ENCODE measurements at places on chromosomes 4 and X.

- no peak for DNase-seq
Observed at GRCh38 chr4:3040452-3041191, 33.7 kb downstream of the HTT-AS start.

- peak; percentile 51 for DNase-seq
Observed at GRCh38 chrX:29617276-29617675, 598.1 kb upstream of the MAGEB2 start.

GRCh38 chrX:74925225-74926088 lies at the start of gene NEXMIF:
Gene NEXMIF (minus strand): TSS chrX:74925452.
- no peak for DNase-seq

- no peak for DNase-seq
Observed at GRCh38 chrX:32496671-32497070, 714.7 kb downstream of the DMD start.

- DNase-seq, result no peak
Observed at GRCh38 chr4:3403348-3403906, 38.3 kb upstream of the HGFAC start.

DNA sequence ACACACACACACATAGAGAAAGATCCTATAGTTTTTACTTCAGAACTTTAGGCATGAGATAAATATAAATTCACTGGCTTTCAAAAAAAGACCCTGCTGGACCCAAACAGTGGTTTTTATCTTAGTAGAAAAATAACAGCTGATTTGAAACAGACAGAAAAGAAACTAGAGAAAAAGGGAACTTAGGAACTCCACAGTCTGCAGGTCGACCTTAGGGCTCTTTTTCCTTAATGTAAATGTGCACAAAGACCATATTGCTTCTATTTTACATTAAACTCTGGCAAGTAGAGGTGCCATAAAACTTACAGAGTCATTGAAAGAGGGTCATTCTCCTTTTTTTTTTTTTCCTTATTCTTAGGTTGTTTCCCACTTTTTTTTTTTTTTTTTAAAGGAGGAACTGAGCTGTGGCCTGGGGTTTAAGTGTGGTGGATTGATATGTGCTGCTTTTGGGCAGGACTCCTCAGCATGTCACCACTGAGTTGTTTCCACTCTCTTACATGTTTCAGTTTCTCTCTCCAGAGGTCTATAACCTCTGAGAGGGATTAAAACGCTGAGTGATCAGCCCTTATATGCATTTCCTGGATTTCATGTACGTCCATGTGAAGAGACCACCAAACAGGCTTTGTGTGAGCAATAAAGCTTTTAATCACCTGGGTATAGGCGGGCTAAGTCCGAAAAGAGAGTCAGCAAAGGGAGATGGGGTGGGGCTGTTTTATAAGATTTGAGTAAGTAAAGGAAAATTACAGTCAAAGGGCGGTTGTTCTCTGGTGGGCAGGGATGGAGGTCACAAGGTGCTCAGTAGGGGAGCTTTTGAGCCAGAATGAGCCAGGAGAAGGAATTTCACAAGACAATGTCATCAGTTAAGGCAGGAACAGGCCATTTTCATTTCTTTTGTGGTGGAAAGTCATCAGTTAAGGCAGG lies 70.8 kb upstream of the PACRGL start:
- no peak for DNase-seq

- DNase-seq, result no peak
Observed at GRCh38 chrX:73401591-73402266, 45.1 kb upstream of the CDX4 start.

Data from HT1080 (cell line).